ENCODE measurements at places on chromosomes 5 and 9. TPM values are rescaled to one million over a fixed set of nuclear protein-coding genes. Genes with fewer than 3 reads are reported as not detected.

Gene DMGDH
- 0.33 TPM for total RNA-seq

Gene PCDHA7
- total RNA-seq: 0.33 TPM

Gene PCDHB14
- total RNA-seq: 0.98 TPM

Gene PCDHA9
- under 0.01 TPM for total RNA-seq

Gene EIF4E1B
- not detected for total RNA-seq
